ENCODE measurements at places on chromosomes 2 and 18. TPM values are rescaled to one million over a fixed set of nuclear protein-coding genes. Genes with fewer than 3 reads are reported as not detected.
A peak's percentile ranks its signal among the peaks of the same experiment; 100 is the strongest.

The XIRP2 gene
- 206 TPM for total RNA-seq

- peak; percentile 75 for DNase-seq
These were observed 22.2 kb downstream of the FAP start for GRCh38 chr2:162221064-162221463.

GRCh38 chr2:240441993-240442411 lies 6.5 kb downstream of the GPC1 start:
- peak; percentile 38 for DNase-seq

The SP9 gene
- not detected for total RNA-seq

GRCh38 chr18:25830787-25831186 lies 259.6 kb downstream of the SS18 start:
- DNase-seq = peak; percentile 58

GRCh38 chr2:46644690-46645385 lies 165.5 kb downstream of the TMEM247 start:
- no peak for DNase-seq

DNA sequence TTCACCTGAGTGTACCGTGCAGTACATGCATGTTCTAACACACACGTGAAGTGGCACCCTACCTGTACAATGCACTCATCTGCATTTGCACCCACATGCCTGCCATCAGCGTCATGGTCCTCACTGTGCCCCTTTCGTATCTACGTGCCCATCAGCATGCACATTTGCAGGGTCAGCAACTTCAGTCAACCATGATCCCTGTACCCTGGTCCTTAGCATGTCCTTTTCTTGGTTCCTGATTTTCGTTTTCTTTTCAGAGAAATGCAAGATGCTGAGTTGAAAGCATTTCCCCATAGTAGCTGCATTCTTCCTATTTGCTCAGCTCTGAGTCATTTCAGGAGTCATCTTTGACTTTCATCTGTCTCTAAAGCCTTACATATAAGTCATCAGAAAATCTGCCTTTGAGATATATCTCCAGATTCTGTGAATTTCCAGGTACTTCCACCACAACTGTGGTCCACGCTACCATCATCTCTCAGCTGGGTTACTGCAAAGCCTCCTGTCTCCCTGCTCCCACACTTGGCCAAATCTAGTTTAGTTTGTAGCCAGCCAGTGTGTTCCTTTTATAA lies 14.7 kb upstream of the PUM2 start:
- no peak for DNase-seq

The GIGYF2 gene
- total RNA-seq = 60.2 TPM

The OTOS gene
- total RNA-seq = not detected

DNA sequence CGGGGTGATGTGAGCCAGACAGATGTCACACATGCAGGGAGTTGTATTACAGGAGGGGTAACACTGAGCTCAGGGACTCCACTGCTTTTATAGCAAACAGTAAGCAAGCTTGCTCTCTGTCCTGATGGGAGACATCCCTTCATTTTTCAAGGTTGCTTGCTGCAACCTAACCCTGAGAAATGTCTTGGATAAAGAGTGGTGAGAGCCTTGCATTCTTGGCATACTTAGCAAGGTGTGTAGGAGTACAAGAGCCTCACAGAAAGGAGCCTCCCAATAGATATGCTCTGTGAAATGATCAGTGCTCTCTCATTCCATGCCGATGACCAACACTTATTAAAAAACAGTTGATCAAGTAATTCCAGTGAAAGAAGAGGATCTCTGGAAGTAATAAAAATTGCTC lies 8.1 kb downstream of the PFN4 start:
- no peak for DNase-seq

DNA sequence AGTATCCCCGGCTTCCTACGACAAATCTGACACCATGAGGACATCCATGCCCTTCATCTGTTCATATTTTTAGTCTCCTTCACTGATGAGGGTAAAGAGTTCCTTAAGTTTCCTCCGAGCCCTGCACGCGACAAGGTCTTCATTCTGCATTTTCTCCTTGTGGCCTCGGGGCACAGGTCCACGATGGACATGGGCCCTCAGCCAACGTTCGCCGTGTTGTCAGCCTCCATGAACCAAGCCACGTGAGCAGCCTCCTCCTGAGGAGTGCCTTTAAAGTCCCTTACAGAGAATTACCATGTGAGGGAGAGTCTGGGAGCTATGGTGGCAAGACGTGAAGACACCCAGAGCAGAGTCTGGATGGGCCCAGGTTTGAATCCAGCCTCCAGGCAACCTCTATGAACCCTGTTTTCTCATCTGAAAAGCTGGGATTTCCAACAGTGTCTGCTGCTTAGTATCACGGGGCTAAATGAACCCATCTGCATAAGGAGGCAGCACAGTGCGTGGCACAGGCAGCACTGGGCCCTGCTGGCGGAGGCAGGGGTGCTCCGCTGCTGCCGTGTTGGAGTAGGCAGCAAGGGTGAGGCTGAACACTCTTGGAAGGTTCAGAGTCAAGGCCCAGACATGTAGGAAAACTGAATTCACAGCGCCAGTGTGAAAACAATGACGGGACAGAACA lies 54.1 kb downstream of the EIPR1 start:
- DNase-seq = no peak

- no peak for DNase-seq
These were observed 5.4 kb upstream of the SLC3A1 start for GRCh38 chr2:44269831-44270230.

GRCh38 chr2:65371074-65371434 lies 61.3 kb downstream of the SPRED2 start:
- DNase-seq = no peak

The ZBTB7C gene
- 2.6 TPM for total RNA-seq

The ASB18 gene
- total RNA-seq = 4.5 TPM

The CHST10 gene
- 11.7 TPM for total RNA-seq

DNA sequence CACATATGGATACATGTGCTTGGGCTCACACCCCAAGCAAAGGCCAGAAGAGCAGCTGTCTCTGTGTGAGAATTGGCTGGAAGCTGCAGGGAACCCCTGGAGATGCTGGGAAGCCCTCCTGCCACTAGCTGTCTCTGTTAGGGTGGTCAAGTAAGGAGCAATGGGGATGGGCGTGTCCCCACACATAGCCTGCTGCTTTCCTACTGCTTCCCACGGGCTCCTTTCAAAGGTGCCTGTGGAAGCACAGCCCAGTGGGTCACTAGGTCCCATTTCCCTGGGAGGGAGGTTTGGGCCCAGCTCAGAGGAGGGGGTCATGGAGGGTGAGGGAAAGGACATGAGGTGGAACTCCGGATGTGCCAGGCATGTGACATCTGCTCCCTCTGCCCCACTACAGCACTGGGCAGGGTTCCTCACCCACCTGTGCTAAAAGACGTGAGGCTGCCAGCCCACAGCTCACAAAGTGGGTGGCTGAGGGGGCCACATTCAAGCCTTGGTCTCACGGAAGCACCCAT lies 24.4 kb upstream of the MAL start:
- no peak for DNase-seq

DNA sequence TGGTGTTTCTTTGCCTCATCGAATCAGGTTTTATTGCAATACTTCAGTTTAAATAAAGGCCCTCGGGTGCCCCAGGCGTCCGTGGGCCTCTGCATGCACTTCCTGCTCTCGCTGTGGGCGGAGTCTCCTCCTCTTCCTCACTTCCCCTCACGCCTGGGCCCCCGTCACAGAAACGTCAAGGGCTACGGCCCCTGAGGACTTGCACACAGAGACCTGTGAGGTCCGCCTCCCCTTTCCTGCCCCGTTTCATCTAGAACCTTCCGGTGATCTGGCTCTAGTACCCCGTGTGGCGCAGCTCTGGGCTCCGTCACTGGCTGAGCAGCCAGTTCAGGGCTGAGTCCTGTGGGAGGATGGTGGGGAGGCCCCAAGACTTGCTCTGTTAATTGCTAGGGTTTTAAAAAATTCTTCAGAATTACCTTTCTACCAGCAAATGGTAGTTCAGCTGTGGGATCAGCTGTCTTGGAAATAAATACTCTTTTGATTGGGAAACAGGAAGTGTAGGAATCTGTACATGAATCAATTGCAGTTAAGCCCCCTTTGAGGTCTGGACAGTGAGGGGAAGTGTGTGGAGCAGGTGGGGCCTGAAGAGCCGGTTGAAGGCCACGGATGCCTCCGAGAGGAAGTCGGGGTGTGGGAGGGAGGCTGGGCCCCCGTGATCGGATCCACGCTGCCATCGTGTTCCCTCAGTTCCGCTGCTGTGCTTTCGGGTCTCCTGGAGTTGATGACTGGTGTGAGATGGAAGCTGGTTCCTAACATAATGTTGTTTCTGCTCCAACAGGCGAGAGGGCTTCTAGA lies 10.2 kb downstream of the NFATC1 start:
- DNase-seq = peak; percentile 78

GRCh38 chr18:52342456-52342855 lies 2.5 kb downstream of the DCC start:
- DNase-seq = no peak

The HOXD10 gene
- not detected for total RNA-seq

The PTH2R gene
- total RNA-seq = not detected

The DPYSL5 gene
- not detected for total RNA-seq

The ARHGAP25 gene
- 7.3 TPM for total RNA-seq

The EFEMP1 gene
- 62.5 TPM for total RNA-seq

The SALL3 gene
- total RNA-seq = 0.08 TPM

GRCh38 chr2:47535996-47536395 lies 133.0 kb downstream of the MSH2 start:
- no peak for DNase-seq

DNA sequence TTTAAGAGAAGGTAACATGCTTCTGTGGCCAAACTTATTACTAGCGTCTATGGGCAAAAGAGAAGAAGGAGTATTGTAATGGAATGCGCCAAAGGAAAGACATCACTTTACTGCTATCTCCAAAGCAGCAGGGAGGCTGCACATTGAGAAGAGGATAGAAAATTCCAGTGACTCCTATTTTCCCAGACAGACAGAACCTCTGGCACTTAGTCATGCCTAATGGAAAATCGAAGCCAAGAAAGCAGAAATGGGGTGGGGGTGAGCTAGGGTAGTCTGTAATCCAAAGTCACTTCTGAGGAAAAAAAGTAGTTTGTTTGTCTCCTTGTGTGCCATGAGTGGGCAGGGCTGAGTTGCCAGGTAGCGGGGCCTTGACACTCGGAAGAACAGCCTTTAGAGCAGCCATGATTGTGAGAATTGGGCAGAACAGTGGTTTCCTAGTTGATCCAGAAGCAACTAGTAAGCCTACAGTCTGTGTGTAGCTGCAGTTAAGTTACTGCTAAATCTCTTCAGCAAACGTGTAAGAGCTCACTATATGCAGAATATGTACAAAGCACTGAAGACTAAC lies 79.4 kb upstream of the FOSL2 start:
- DNase-seq = no peak

DNA sequence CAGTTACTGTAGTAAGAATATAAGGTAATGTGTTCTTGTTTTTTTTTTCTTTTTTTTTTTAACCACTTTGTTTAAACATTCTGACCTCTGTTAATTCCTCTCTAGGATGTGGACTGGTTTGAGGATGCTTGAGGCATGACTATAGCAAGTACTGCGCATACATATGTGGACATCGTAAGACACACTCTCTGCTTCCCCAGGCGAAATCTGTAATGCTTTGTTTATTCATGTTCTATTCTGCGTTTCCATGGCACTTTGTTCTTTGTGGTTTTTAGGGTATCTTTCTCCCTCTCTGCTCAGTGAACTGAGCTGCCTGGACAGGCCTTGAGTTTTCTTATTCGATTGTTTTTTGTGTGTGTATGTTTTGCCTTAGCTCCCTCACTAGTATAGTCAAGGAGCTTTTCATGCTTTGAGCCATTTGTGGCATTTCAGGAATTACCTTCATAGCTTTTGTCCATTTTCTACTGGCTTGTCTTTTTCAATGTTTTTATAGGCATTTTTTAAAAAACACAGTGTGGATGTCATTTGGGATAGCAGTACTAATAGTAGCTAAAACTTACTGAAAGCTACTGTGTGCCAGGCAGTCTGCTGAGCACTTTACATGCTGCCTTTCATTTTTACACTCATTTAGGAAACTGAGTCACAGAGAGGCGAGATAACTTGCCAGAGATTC lies 1.9 kb upstream of the SH3BP4 start:
- no peak for DNase-seq

The HES6 gene
- 2.5 TPM for total RNA-seq

The ORC2 gene
- 20.4 TPM for total RNA-seq

DNA sequence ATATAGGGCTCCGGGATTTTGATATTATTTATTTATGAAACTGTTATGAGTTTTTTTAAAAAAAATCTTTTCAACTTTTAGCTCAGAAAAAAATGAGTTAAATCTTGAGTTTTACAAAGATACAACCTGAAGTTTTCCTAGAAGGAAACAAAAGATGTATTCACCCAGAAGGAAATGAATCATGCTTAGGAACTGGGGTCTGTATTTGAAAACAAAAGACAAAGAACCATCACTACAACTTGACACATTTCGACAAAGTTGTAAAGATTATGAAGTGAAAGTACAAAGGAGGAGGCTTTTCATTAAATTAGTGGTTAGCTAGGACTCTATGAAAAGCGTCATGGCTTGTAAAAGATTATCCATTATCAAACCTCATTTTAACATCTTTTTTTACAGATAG lies 143.3 kb downstream of the PDE1A start:
- DNase-seq = no peak

DNA sequence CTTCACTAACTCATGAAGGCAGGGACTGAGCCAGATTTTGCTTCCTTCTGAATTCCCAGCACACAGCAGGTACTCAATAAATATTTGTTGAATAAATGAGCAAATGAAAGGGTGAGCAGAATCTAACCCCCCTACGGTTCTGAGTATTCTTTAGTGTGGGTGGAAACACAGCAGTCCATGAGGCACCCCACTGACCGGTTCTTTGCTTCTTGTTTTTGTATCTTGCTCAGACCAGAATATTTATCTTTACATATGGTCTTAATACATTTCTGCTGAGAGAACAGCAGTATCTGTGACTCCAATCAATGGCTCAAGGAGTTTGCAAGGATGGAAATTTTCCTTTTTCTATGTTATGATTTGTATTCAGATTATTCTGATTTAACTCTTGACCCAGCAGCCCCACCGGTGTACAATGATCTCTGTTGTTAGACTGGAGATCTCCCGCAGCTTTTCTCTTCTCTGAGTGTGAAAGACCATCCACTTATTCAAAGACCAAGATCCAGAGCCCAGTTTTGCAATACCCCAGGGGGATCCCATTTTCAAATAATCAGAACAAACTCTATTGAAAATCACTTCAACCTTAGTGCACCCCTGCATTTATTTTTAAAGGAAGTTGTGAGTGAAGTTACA lies 506.5 kb upstream of the TNP1 start:
- no peak for DNase-seq

DNA sequence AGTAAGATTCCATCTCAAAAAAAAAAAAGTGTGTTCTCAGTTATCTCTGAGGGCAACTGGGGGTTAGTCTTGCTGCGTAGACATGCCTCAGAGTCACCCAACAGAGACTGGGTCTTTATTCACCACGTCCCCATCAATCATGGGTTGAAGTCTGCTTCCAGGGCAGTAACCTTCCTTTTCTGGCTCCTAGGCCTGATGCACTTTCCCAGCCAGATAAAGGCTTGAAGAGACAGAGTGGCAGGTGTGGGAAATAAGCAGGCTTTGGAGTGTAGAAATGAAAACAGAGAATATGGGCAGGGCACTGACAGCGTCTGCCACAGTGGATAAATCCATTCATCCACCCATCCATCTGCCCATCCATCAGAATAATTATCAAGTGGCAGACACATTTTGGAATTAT lies 134.1 kb upstream of the LGALSL start:
- DNase-seq = no peak

GRCh38 chr2:99708231-99708630 lies 218.4 kb upstream of the REV1 start:
- peak; percentile 60 for DNase-seq

GRCh38 chr18:45686891-45687611 lies 36.9 kb upstream of the SLC14A1 start:
- DNase-seq = no peak

The MOGAT1 gene
- 0.65 TPM for total RNA-seq

All from Right ventricle myocardium superior (tissue), 1 donor.